Neural progenitor cell (in vitro differentiated cells): ENCODE measurements at places on chromosomes 2 and 18. TPM values are rescaled to one million over a fixed set of nuclear protein-coding genes. Genes with fewer than 3 reads are reported as not detected.

DNA sequence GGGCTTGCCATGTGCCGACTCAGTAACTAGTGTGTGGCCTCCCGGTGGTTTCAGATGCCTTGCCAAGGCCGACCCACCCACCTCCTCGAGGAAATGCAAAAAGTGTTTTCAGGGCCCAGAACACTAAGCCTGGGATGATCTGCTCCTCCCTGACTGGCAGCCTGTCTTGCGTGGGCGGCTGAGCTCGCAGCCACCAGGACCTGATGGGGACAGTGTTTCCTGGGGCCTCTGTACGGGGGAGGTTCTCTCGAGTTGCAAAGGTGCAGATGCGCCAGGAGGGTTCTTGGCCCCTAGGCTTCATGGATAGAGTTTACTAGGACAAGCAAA, 85.2 kb downstream of the GLI2 start:
- no peak for DNase-seq

GRCh38 chr2:225636558-225636957, 237.0 kb downstream of the NYAP2 start:
- no peak for DNase-seq

GRCh38 chr2:51559026-51559425, 527.1 kb upstream of the NRXN1 start:
- DNase-seq: no peak

SKOR2 gene
- total RNA-seq: not detected in 2 replicates

GRHL1 gene
- 4.7 and 5.8 TPM in 2 replicates for total RNA-seq

DNA sequence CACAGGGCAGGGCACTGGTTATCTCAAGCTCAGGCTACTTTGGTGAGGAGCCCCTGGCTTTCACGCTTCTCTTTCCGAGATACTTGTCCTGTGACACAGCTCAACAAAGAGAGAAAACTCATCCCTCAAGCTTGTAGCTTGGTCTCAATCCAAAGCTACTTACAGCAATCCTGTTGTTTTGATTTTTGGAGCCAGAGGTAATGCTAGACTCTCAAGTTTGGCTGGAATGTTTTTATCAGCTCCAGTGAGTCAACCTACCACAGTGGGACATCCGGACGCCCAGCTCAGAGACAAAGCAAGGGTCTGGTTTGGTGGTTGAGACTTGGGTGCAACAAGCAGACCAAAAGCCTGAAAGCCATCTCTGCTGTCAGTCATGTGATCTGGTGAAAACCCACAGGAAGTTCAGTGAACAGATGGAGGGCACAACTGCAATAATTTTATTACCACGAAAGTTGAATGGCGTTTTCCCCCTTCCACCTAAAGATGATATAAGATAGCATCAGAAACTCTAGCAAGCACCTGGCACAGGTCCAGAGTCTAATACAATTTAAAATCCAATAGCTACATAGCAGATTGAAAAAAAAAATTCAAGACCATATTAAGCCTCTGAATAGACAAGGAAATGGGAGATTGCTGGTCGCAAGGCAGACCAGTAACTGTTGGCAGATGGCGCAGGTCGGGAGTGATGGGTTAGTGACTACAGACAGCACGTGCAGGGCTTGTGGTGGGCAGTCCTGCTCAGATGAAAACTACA, 102.3 kb upstream of the SMAD7 start:
- no peak for DNase-seq

DNA sequence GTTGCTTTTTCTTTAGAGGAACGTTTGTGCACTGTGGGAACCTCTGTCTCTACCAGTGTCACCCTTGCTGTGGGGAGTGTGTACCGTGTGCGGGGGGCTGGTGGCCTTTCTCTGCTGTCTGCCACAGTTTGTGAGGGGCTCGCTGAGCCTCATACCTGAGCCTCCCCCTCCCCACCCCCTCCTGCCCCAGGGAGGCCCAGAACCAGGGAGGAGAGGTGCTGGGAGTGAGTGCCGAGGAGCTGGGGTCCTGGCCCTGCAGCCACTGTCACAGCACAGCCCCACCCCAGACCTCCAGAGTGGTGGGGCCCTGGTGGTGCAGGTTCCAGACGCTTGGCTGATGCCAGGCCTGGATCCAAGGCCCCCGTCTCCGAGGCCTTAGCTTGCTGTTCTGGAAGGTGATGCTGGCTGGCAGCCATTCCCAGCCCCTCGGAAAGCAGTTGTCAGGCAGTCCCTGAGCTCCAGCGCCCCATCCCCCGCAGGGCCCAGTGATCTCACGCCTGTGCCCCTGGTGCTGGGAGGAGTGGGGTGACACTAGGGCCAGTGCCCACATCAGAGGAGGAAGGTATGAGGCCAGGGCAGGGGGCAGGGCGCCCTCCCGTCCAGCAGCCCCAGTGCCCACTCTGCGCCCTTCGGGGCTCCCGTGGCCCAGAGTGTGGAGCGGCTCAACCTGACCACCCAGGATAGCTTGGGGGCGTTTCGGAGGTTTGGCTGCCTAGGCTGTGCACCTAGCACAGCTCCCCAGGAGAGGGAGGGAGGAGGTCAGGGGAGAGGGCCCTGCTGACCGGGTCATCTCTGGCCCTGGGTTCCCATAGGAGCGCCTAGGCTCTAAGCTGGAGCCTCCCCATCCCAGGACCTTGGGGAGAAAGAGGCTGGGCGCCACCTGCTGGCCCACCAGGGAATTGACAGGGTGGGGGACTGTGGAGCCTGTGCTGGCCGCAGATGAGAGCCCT, 53.0 kb upstream of the ALPP start:
- DNase-seq: peak; percentile 62

- DNase-seq: no peak
Measured at GRCh38 chr18:9974279-9974915, 60.6 kb downstream of the VAPA start.

- no peak for DNase-seq
Measured at GRCh38 chr2:175220075-175220474, 38.6 kb upstream of the ATP5MC3 start.

- DNase-seq: no peak
Measured at GRCh38 chr2:3246406-3246805, 131.2 kb downstream of the EIPR1 start.

- no peak for DNase-seq
Measured at GRCh38 chr2:42895134-42895790, 102.9 kb upstream of the HAAO start.

DNA sequence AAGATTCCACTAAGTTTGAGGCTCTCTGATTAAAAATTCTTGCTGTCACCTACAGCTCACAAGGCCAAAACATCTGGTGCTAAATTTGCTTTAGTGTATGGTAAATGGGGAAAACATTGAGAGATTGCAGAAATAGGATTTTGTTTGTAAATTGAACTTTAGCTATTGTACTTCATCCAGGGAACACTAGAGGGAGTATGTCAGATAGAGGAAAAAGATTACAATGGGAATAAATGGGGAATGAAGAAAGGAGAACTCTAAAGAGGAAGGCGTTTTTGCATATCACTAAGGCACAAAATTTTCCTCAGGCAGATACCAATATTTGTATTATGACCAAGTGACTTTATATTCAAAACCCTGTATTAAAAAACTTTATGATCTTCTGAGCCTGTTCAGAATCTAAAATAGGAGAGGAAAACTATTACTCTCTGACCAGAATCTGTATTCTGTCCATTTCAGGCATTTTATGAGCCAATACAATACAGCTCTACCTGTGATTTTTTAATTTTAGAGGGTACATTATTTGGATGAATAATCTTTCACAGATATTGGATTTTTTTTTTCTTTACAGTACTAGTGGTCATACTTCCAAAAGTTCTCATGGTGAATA, 52.3 kb upstream of the ITGB6 start:
- peak; percentile 33 for DNase-seq

GRCh38 chr2:179555691-179556283, 291.2 kb upstream of the SESTD1 start:
- DNase-seq: no peak

PLEKHH2 gene
- total RNA-seq: 7.9 and 11.2 TPM in 2 replicates

ACVR1C gene
- 0.93 and 3.0 TPM in 2 replicates for total RNA-seq

- no peak for DNase-seq
Measured at GRCh38 chr2:138510319-138510718, 8.7 kb downstream of the SPOPL start.

CRYGD gene
- not detected in 2 replicates for total RNA-seq
